Tibial nerve (tissue), 4 donors: ENCODE measurements at places on chromosomes 3 and 15. TPM values are rescaled to one million over a fixed set of nuclear protein-coding genes. Genes with fewer than 3 reads are reported as not detected.

Gene CTXN2
- total RNA-seq: not detected

Gene ZBED2
- not detected for total RNA-seq

Gene ABCF3
- 65.8 TPM for total RNA-seq

Gene ADCY5
- 22.7 TPM for total RNA-seq

Gene EIF2A
- total RNA-seq: 100 TPM

Gene DNAJC13
- 56.4 TPM for total RNA-seq

Gene NPAP1
- not detected for total RNA-seq

Gene CCR4
- not detected for total RNA-seq

Gene CCDC13
- 1.7 TPM for total RNA-seq

Gene PRR20G
- not detected for total RNA-seq

Gene C3orf85
- total RNA-seq: not detected

Gene LDHAL6B
- total RNA-seq: not detected

Gene LTK
- 0.39 TPM for total RNA-seq

Gene HGD
- total RNA-seq: not detected

Gene LAMB2
- 662 TPM for total RNA-seq

Gene NRROS
- total RNA-seq: 11.3 TPM

Gene BNC1
- total RNA-seq: 0.21 TPM

Gene MRPL46
- 20.1 TPM for total RNA-seq

Gene RETNLB
- total RNA-seq: not detected

Gene PARP15
- total RNA-seq: 1.2 TPM

Gene HTR3E
- not detected for total RNA-seq

Gene GABRR3
- total RNA-seq: not detected

Gene DGKG
- 1.3 TPM for total RNA-seq

Gene CPNE4
- total RNA-seq: 0.20 TPM

Gene MYEF2
- 59.0 TPM for total RNA-seq

Gene TMC3
- not detected for total RNA-seq

Gene GPR62
- 1.0 TPM for total RNA-seq

Gene PLA2G4F
- not detected for total RNA-seq

Gene RNF13
- 117 TPM for total RNA-seq

Gene SRGAP3
- total RNA-seq: 13.6 TPM

Gene P2RY1
- 8.3 TPM for total RNA-seq

Gene MCTP2
- 18.3 TPM for total RNA-seq

Gene TP63
- 1.7 TPM for total RNA-seq

Gene TTC23
- 26.4 TPM for total RNA-seq

Gene CFAP20DC
- total RNA-seq: 1.5 TPM

Gene GOLGA8A
- 32.0 TPM for total RNA-seq

Gene COL6A5
- not detected for total RNA-seq
